ENCODE measurements at places on chromosomes 7 and 10.

DNA sequence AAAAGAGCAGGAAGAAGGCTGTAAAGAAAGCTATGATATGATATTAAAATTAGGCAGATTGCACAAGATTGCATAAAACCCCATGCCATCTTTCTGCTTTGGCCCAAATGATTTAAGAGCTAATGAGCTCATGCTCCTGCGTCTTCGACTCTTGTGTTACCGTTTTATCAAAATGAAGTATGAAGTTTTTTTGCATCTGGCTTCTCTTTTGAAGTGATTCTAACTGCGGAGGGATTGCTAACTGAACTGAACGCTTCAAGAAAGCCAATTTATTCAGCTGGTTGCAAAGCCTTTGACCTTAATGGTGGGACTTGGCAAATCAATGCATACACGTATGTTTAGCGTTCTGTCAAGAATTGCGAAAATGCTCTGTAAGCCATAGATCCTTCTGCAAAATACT is 282.9 kb downstream of the TWIST1 start:
- DNase-seq = no peak

- DNase-seq = no peak
Measured at GRCh38 chr10:79616164-79616563, 5.4 kb downstream of the SFTPA1 start.

- DNase-seq = no peak
Measured at GRCh38 chr7:99465421-99465768, 572 bp downstream of the ATP5MF start.

DNA sequence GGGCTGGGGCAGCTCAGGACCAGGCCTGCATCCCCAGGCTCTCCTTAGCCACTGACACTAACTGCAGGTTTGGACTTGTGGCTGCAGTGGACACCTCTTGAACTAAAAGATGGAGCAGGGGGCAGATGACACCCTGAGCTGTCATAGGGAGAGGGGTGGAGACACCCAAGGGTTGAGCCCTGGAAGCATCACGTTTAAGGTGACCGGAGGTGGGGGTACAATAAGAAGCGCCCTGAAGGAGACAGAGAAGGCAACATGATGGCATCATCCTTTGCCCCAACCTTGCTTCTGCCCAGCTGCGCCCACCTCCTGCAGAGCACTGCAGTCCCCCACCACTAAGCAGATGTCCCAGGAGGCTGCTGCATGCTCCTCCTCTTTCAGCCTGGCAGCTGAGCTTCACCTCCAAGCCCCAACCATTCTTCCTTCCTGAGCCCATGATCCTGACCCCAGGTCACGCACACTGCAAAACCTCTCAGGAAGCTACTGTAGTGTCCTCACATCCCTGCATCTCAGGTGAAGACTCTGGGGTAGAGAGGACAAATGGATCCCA is 25.5 kb downstream of the OGDHL start:
- no peak for DNase-seq

DNA sequence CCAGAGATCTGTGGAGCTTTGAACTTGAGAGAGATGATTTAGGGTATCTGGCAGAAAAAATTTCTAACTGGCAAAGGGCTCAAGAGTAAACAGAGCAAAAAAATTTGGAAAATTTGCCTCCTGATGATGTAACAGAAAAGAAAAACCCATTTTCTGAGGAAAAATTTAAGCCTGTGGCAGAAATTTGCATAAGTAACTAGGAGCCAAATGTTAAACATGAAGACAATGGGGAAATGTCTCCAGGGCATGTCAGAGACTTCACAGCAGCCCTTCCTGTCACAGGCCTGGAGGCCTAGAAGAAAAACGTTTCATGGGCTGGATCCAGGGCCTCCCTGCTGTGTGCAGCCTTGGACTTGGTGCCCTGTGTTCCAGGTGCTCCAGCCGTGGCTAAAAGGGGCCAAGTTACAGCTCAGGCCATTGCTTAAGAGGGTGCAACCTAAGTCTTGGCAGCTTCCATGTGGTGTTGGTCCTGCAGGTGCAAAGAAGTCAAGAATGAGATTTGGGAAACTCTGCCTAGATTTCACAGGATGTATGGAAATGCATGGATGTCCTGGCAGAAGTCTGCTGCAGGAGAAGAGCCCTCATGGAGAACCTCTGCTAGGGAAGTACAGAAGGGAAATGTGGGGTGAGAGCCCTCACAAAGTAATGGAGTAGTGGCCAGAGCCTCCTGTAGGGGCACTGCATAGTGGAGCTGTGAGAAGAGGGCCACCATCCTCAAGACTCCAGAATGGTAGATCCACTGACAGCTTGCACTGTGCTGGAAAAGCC is 8.1 kb downstream of the SEMA3D start:
- no peak for DNase-seq

DNA sequence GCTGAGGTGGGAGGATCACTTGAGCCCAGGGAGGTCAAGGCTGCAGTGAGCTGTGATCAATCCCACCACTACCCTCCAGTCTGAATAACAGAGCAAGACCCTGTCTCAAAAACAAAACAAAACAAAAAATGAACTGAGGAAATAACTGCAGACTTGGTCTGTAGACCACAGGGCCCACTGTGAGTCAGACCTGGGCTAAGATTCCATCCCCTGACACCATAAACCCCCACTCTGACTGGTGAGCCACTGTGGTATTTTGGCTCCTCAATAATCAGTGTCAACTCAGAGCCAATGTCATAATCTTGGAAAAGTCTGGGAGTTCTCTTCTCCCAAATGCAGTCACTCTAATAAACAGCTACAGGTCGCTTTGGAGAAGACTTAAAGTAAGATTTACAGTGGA is 24.0 kb upstream of the ERCC6 start:
- no peak for DNase-seq

Data from activated CD4-positive, CD25-positive, alpha-beta regulatory T cell (primary cell).